ENCODE measurements at places on chromosomes 3 and 15.

GRCh38 chr15:71103102-71103676 lies 12.1 kb upstream of the THSD4 start:
- DNase-seq: no peak

- DNase-seq: no peak
These were observed 885 bp downstream of the CDV3 start for GRCh38 chr3:133574260-133574881.

DNA sequence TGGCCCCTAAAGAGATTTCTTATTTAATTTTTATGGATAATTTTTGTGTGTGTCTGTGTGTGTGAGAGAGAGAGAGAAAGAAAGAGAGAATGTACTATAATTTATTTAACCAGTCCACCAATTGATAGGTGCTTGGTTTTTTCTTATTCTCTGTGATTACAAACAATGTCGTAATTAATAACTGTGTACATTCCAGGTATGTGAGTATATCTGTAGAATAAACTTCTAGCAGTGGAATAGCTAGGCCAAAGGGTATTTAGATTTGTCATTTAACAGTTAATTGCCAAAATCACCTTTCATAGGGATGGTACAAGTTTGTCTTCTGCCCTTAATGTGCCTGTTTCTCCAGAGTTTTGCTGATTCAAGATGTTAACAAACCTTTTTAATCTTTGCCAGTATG lies 35.3 kb downstream of the FOXL2 start:
- DNase-seq: no peak

DNA sequence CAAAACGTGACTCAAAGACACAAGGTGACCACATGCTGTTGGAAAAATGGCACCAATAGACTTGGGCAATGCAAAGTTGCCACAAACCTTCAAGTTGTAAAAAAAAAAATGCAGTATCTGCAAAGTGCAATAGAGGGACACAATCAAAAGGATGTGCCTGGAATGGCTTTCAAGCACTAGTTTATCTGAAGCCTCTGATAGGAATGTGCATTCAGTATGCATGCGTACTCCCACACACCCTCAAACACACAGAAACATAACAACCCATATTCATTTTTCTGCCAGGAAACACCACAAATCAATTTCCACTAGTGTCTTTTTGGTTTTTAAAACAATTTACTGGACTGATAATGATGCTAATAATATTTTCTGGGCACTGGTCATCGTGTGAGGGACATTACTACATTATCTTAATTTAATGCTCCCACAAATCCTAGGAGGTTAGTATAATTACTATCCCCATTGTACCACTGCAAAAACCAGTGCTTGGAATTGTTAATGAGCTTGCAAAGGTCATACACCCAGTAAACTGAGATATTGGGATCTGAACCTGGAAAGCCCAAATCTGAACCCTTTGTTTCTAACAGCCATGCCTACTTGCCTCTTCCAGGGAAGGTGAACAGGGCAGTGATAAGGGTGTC lies 298.7 kb downstream of the MAGI1 start:
- DNase-seq: no peak

DNA sequence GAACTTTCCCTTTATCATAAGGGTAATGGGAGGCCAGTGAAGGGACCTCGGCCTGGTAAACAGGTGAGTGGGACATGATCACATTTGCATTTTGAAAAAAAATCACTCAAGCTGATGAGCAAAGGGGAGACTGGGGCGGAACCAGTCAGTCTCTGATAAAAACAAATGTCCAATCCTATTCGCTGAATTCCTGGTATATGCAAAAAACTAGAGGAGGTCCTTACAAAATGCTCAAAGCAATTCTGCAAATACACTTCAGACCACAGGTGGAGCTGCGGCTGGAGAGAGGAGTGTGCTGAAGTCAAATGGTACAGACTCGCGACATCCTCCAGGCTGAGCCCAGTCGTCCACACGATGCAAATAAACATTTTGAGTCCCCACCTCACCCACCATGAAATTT lies 166.7 kb downstream of the FOXP1 start:
- DNase-seq: no peak

DNA sequence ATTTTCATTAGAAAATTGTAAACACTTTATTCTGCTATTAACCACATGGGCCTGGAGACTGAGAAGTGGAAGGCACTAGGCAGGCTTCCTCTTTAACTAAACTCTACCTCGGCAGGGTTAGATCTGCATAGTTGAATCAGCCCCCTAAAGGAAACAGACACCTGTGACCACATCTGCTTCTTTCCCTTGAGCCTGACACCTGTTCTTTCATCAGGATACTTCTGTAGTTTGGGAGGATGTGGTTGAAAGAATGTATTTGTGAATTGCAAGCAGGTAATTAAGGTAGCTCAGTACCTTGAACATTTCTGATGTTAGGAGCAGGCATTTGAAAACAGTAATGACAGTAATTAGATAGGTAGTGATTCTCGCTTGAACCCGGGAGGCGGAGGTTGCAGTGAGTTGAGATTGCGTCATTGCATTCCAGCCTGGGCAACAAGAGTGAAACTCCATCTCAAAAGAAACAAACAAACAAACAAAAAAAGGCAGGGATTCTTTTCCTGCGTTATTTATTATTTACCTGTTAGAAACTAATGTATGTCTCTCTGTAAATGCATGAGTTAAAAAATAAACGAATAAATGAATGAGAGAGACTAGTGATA lies 468.5 kb downstream of the NLGN1 start:
- no peak for DNase-seq

Data from AG04450 (cell line).